ENCODE measurements at places on chromosomes 4 and X.
A peak's percentile ranks its signal among the peaks of the same experiment; 100 is the strongest.

DNA sequence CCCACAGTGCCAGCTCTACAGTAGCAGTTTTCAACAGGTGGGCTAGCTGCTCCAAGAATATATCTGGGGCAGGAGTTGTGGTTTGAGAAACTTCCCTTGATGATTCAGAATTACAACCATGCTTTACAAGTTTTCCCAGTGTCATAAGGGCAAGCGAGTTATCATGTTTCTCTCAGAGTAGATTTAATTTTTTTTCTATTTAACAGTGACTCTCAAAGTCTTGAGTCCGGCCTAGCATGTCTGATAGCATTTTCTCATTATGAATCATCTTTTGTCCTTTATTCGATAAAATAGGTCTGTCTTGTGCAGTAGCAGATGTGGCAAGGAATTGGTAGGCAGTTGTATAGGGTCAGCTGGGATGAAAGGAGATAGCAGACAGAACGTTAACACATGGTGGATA is 62.2 kb upstream of the SPANXD start:
- H3K36me3 ChIP-seq: no peaks in the 10 kb centered on the region
- H3K4me3 ChIP-seq: no peak overlapping the region
- DNase-seq: peak; percentile 86

DNA sequence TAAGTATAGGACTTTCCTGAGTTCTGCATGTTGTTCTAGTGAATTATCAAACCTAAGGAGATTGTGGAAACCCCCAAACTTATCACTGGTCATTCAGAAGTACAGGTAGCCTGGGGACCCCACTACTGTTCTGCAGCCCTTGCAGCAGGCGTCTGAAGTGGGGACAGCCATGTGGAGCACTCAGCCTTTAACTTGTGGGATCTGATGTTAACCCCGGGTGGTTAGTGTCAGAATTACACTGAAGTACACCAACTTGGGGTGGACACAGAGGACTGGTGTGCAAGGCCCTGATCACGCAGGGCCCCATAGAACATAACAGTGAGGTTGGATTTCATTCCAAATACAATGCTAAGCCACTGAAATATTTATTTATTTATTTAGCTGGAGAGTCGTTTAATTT is 103.7 kb downstream of the SCD5 start:
- H3K27ac ChIP-seq: no peak overlapping the region
- H3K4me1 ChIP-seq: no peaks in the 10 kb centered on the region
- no peak overlapping the region for H3K4me3 ChIP-seq
- H3K27me3 ChIP-seq: no peaks in the 10 kb centered on the region
- H3K36me3 ChIP-seq: no peaks in the 10 kb centered on the region

GRCh38 chrX:8048466-8048865 is 121.3 kb upstream of the PNPLA4 start:
- H3K27ac ChIP-seq: no peak overlapping the region
- no peak for DNase-seq
- H3K4me3 ChIP-seq: no peak overlapping the region
- no peaks in the 10 kb centered on the region for H3K4me1 ChIP-seq
- H3K36me3 ChIP-seq: no peaks in the 10 kb centered on the region
- no peaks in the 10 kb centered on the region for H3K27me3 ChIP-seq

DNA sequence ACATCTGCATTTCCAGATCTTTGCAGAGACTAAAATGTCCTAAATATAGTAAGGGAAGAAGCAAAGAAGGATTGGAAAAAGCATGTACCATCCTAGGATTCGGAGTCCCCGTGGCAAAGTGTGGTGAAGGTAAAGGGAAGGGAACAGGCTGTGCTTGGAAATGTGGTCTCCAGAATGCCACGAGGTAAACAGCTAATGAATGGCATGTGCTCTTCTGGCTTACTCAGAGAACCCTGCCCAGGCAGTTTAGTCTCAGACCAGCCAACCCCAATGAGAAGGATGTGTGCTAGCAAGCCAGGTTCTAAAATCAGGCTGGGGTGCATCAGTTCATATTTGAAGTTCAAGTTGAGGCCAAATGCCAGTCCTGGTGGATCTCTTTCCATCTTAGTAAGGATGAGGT is 113.1 kb downstream of the RS1 start:
- no peak overlapping the region for H3K4me3 ChIP-seq
- DNase-seq: no peak
- H3K4me1 ChIP-seq: no peaks in the 10 kb centered on the region
- no peaks in the 10 kb centered on the region for H3K36me3 ChIP-seq
- H3K27me3 ChIP-seq: no peaks in the 10 kb centered on the region

GRCh38 chr4:82268826-82269193 is 105.0 kb downstream of the HNRNPD start:
- H3K27ac ChIP-seq: no peak overlapping the region
- no peak overlapping the region for H3K4me3 ChIP-seq
- no peaks in the 10 kb centered on the region for H3K4me1 ChIP-seq
- no peaks in the 10 kb centered on the region for H3K36me3 ChIP-seq

- no peaks in the 10 kb centered on the region for H3K4me1 ChIP-seq
- no peak overlapping the region for H3K4me3 ChIP-seq
- H3K36me3 ChIP-seq: no peaks in the 10 kb centered on the region
- DNase-seq: no peak
- H3K27me3 ChIP-seq: no peaks in the 10 kb centered on the region
Observed at GRCh38 chr4:4302416-4302815, 12.4 kb downstream of the ZBTB49 start.

GRCh38 chr4:38898245-38898644 is 30.6 kb downstream of the FAM114A1 start:
- H3K4me3 ChIP-seq: no peak overlapping the region
- DNase-seq: no peak
- H3K4me1 ChIP-seq: no peaks in the 10 kb centered on the region

GRCh38 chr4:56976837-56977320 is 527 bp downstream of the NOA1 start:
- peak; percentile 76 for DNase-seq
- H3K27me3 ChIP-seq: no peaks in the 10 kb centered on the region
- H3K4me1 ChIP-seq: peaks cover 28% of the 10 kb centered on the region
- H3K36me3 ChIP-seq: peaks cover 33% of the 10 kb centered on the region
- H3K27ac ChIP-seq: peak overlapping the region; percentile 56

GRCh38 chr4:13656569-13657405 is 29.3 kb upstream of the BOD1L1 start:
- H3K27ac ChIP-seq: peak overlapping the region; percentile 83
- DNase-seq: peak; percentile 67
- H3K36me3 ChIP-seq: no peaks in the 10 kb centered on the region
- no peaks in the 10 kb centered on the region for H3K27me3 ChIP-seq

DNA sequence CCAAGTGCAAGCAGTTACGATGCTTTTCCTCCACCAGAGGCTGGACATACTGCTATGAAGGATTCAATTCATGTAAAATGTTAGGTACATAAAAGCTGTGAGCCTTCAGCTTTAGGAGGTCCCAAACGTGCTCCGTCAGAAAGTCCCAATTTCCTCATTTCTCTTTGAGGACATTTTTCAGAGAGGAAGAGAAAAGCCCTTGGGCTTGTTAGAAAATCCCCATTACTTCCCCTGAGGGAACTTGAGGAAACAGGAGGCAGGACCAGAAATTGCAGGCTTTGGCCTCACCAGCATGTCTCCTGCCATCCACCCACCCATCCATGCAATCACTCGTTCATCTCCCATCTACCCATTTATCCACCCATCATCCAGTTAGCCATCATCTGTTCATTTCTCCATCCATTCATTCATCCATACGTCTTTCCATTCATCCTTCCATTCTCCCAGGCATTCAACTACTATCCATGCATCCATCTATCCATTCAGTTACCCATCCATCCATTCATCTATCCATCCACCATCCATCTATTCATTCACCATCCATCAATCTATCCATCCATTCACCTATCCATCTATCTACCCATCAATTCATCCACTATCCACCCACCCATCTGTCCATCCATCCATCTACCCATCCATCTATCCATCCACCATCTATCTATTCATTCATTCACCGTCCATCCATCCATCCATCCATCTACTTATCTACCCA is 223.5 kb downstream of the AFAP1 start:
- no peaks in the 10 kb centered on the region for H3K36me3 ChIP-seq
- no peak for DNase-seq
- H3K4me3 ChIP-seq: no peak overlapping the region
- H3K27me3 ChIP-seq: no peaks in the 10 kb centered on the region
- H3K4me1 ChIP-seq: no peaks in the 10 kb centered on the region

DNA sequence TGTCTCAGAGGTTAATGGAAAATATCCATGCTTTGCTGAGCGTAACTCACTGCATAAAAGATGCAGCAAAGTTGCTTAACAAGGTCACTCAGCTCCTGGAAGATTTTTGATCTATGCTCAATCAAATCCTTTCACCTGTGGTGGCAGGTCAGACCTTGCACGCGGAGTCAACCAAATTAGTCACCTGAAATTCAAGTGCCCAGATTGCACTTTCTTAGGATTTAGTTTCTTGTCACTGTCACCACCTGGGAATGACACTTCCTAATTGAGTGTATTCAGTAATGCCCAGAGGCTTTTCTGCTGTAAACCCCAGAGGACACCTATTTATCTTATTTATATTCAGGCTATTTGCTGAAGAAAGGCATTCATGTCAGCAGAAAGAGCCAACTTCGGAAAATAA is 215.8 kb upstream of the SMIM31 start:
- H3K36me3 ChIP-seq: no peaks in the 10 kb centered on the region
- no peak for DNase-seq
- H3K4me3 ChIP-seq: no peak overlapping the region
- H3K27me3 ChIP-seq: no peaks in the 10 kb centered on the region

DNA sequence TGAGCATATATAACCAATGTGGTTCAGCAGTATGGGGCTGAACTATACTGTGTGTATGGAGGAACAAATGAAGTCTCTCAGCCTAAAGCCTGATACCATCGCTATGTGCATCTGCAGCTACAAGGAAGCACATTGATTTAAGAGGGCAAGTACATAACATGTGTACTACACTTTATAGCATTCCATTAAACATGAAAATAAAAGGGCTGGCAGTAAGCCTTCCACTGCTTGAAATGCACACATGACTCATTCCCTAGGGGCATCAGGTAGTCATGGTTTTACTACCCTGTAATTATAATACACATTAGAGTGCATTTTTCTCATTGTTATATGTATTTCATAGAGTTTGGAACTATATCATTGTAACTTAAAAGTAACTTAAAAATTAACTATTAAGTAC is 51.2 kb downstream of the SMARCA1 start:
- 0 out of 2 replicates have a peak overlapping the region, but pooled peaks have one; percentile 13 for H3K27ac ChIP-seq
- peaks cover 17% of the 10 kb centered on the region for H3K4me1 ChIP-seq
- peaks cover 7% of the 10 kb centered on the region for H3K36me3 ChIP-seq
- no peak overlapping the region for H3K4me3 ChIP-seq

- H3K27ac ChIP-seq: peak overlapping the region; percentile 59
- peaks cover 44% of the 10 kb centered on the region for H3K36me3 ChIP-seq
- H3K4me1 ChIP-seq: peaks cover 33% of the 10 kb centered on the region
Observed at GRCh38 chrX:45823536-45823935, 622.9 kb upstream of the DIPK2B start.

DNA sequence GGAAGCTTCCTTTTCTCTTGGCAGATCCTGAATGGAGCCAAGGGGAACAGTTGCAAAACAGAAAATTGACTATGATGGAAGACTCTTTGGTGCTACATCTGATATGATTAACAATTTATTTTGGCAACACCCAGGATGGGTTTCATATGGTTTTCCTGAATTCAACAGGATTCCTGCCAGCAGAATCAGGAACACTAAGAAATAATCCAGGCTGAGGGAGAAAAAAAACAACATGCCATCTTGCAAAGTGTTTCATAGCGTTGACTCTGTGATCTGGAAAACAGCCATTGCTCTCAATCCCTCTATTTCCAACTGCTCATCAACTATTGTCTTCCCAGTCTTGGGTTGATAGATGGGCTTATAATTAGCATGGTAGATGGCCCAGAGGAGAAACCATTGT is 303.8 kb upstream of the KLF3 start:
- no peak overlapping the region for H3K27ac ChIP-seq
- no peaks in the 10 kb centered on the region for H3K36me3 ChIP-seq
- no peak overlapping the region for H3K4me3 ChIP-seq

DNA sequence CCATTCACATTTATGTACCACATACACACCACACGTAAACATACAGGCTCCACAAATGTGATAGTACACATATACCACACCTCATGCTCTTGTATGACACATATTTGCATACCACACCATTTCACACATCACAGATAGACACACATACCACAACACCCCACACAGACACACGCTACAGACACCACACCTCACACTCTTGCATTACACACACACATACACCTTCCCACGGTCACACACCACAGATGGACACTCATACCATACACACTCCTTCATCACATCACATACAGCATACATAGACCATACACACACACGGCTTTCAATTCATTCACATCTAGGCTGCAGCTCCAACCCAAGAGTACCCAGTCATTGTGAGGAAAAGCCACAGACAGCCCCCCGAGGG is 222.5 kb upstream of the RPL34 start:
- H3K27me3 ChIP-seq: no peaks in the 10 kb centered on the region
- DNase-seq: no peak
- H3K36me3 ChIP-seq: no peaks in the 10 kb centered on the region
- no peaks in the 10 kb centered on the region for H3K4me1 ChIP-seq

GRCh38 chr4:113901994-113902787 is 77.3 kb downstream of the ARSJ start:
- no peaks in the 10 kb centered on the region for H3K27me3 ChIP-seq
- no peak overlapping the region for H3K4me3 ChIP-seq
- peaks cover 3% of the 10 kb centered on the region for H3K36me3 ChIP-seq
- peak; percentile 23 for DNase-seq

- no peak overlapping the region for H3K27ac ChIP-seq
- H3K27me3 ChIP-seq: no peaks in the 10 kb centered on the region
- no peaks in the 10 kb centered on the region for H3K4me1 ChIP-seq
- no peak for DNase-seq
- no peaks in the 10 kb centered on the region for H3K36me3 ChIP-seq
Observed at GRCh38 chrX:155757046-155757759, 123.9 kb upstream of the VAMP7 start.

- DNase-seq: no peak
- peaks cover 88% of the 10 kb centered on the region for H3K27me3 ChIP-seq
- no peaks in the 10 kb centered on the region for H3K4me1 ChIP-seq
- H3K27ac ChIP-seq: no peak overlapping the region
- H3K4me3 ChIP-seq: no peak overlapping the region
Observed at GRCh38 chr4:89836031-89836745, 773 bp downstream of the SNCA start.

- no peak for DNase-seq
- H3K27ac ChIP-seq: no peak overlapping the region
- H3K4me1 ChIP-seq: no peaks in the 10 kb centered on the region
- no peak overlapping the region for H3K4me3 ChIP-seq
- no peaks in the 10 kb centered on the region for H3K27me3 ChIP-seq
Observed at GRCh38 chr4:37973441-37973840, 13.2 kb downstream of the PTTG2 start.

GRCh38 chrX:110280954-110281353 is 36.9 kb downstream of the AMMECR1 start:
- peak; percentile 39 for DNase-seq
- 0 out of 2 replicates have a peak overlapping the region, but pooled peaks have one; percentile 4 for H3K27ac ChIP-seq
- no peaks in the 10 kb centered on the region for H3K36me3 ChIP-seq
- peaks cover 56% of the 10 kb centered on the region for H3K4me1 ChIP-seq
- H3K4me3 ChIP-seq: no peak overlapping the region

Measured in PC-3 (cell line).